ENCODE measurements at places on chromosomes 6 and 20. TPM values are rescaled to one million over a fixed set of nuclear protein-coding genes. Genes with fewer than 3 reads are reported as not detected.
A peak's percentile ranks its signal among the peaks of the same experiment; 100 is the strongest.

DNA sequence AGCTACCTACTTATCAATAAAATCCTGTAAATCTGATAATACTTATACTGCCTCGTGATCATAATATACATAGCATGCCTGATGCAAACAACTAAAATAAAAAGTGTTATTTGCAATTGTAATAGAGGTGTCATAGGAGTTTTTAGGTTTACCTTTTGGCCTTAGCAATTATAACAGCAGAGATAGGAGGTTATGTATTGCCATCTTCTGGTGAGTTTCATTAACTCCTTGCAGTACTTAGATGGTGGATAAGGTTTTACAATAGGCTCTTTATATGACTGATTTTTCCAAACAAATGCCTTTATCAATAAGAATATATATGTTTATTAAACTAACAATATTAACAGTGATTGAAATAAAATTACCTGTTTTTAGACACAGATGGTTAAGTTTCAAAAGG is 27.8 kb upstream of the MYCT1 start:
- no peak overlapping the region for H3K27ac ChIP-seq
- H3K27me3 ChIP-seq: no peaks in the 10 kb centered on the region
- no peaks in the 10 kb centered on the region for H3K36me3 ChIP-seq
- no peaks in the 10 kb centered on the region for H3K4me1 ChIP-seq
- no peak overlapping the region for H3K4me3 ChIP-seq

GRCh38 chr6:130362128-130362527 is 3.7 kb upstream of the TMEM200A start:
- no peaks in the 10 kb centered on the region for H3K4me1 ChIP-seq
- no peak overlapping the region for H3K27ac ChIP-seq
- H3K27me3 ChIP-seq: peaks cover 16% of the 10 kb centered on the region
- peak; percentile 69 for DNase-seq

DNA sequence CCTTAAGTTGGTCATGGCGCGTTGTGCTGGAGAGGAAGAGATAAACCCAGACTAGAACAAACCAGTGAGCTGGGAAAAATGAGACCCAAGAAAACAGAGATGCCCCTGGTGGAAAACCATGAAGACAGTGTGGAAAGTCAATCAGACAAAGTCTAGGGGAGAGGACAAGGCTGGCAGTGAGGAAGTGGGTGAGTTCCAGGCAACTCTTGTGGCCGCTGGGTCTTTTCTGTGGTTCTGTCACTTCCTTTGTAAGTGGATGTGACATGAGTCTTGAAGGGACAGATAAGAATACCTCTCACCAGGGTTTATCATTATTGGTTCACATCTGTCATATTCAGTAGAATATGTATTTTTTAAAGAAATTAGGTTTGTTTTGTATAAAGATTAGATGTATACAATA is 738.4 kb downstream of the DHX35 start:
- H3K36me3 ChIP-seq: no peaks in the 10 kb centered on the region
- no peak for DNase-seq
- H3K27me3 ChIP-seq: no peaks in the 10 kb centered on the region

GRCh38 chr20:21968486-21968885 is 263.0 kb downstream of the PAX1 start:
- no peaks in the 10 kb centered on the region for H3K36me3 ChIP-seq
- no peak overlapping the region for H3K27ac ChIP-seq
- no peak overlapping the region for H3K4me3 ChIP-seq
- H3K27me3 ChIP-seq: no peaks in the 10 kb centered on the region
- H3K4me1 ChIP-seq: no peaks in the 10 kb centered on the region

- no peak overlapping the region for H3K27ac ChIP-seq
- no peak overlapping the region for H3K4me3 ChIP-seq
- no peaks in the 10 kb centered on the region for H3K27me3 ChIP-seq
- no peaks in the 10 kb centered on the region for H3K36me3 ChIP-seq
- DNase-seq: no peak
Observed at GRCh38 chr20:51341581-51341980, 200.9 kb downstream of the NFATC2 start.

DNA sequence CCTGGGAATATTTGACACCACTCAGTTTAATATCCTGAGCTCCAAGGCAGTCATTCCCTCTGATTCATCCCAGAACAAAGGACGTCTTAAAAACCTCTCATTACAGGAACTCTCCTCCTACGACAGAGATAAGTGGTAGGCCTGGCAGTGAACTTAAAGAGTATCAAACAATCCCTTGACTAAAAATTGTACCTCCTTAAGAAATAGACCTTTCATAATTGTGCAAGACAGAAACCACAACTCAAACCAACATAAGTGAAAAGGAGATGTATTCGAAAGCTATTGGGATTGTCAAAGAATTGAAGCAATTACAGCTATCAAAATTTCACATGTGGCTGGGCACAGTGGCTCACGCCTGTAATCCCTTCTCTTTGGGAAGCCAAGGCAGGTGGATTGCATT is 19.1 kb upstream of the BNIP5 start:
- no peaks in the 10 kb centered on the region for H3K36me3 ChIP-seq
- H3K4me1 ChIP-seq: no peaks in the 10 kb centered on the region
- no peaks in the 10 kb centered on the region for H3K27me3 ChIP-seq
- no peak overlapping the region for H3K27ac ChIP-seq
- peak; percentile 12 for DNase-seq

DNA sequence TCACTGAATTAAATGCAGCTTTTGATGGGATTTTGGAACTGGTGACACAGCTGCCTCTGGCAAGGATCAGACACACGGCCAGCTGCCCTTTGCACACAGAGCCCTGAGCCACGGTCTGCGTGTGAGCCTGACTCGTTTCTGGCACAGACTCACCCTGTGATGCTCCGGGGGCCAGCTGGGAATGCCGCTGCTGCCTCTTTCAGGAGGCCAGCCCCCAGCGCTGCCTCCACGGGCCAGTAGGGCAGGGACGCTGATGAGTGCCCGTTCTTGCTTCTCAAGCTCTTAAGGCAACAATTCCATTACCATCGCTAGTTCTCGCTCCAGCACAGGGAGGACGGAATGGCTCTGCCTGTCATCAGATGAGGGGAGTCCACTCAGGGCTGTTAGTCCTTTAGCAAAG is 61.6 kb downstream of the IRF4 start:
- peak; percentile 32 for DNase-seq
- no peaks in the 10 kb centered on the region for H3K4me1 ChIP-seq
- no peak overlapping the region for H3K27ac ChIP-seq
- no peak overlapping the region for H3K4me3 ChIP-seq
- H3K36me3 ChIP-seq: no peaks in the 10 kb centered on the region
- no peaks in the 10 kb centered on the region for H3K27me3 ChIP-seq

GRCh38 chr6:150069706-150070105 is 785 bp upstream of the ULBP3 start:
- H3K4me1 ChIP-seq: no peaks in the 10 kb centered on the region
- H3K36me3 ChIP-seq: no peaks in the 10 kb centered on the region
- H3K4me3 ChIP-seq: no peak overlapping the region

DNA sequence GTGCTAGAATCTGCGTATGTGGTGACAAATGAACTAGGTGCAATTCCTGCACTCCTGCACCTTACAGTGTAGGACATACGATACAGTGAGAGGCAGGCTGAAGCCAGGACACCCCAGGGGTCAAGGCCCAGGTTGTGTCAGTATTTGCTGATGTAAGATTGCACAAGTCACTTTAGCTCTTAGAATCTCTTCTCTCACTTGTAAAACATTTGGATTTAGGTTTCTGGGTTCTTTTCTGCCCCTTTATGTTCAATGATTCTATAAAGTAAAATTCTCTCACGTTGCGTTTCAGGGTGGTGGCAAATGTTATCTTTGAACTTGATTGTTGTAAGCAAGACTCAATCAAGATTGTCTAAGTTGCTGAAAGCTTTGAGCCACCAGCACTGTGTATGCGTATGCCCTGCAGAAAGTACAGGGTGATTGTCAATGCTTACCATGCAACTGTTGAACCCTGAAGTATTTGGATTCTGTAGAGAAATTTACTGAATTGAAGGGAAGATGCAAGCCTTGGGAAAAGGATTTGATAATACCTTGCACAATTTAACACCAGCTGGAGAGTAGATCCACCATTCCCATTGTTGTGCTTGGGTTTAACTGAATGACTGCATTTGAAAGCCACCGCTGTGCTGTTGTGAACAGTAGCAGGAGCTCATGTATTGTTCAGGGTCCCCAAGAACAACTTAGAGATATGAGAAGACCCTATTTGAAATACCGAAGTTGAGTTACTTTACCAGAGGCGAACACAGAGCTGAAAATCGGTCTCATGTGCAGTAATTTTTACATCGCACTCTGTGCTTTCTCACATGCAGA is 106.1 kb upstream of the CITED2 start:
- H3K4me1 ChIP-seq: peaks cover 17% of the 10 kb centered on the region
- peak overlapping the region; percentile 42 for H3K27ac ChIP-seq
- no peaks in the 10 kb centered on the region for H3K36me3 ChIP-seq
- DNase-seq: no peak

DNA sequence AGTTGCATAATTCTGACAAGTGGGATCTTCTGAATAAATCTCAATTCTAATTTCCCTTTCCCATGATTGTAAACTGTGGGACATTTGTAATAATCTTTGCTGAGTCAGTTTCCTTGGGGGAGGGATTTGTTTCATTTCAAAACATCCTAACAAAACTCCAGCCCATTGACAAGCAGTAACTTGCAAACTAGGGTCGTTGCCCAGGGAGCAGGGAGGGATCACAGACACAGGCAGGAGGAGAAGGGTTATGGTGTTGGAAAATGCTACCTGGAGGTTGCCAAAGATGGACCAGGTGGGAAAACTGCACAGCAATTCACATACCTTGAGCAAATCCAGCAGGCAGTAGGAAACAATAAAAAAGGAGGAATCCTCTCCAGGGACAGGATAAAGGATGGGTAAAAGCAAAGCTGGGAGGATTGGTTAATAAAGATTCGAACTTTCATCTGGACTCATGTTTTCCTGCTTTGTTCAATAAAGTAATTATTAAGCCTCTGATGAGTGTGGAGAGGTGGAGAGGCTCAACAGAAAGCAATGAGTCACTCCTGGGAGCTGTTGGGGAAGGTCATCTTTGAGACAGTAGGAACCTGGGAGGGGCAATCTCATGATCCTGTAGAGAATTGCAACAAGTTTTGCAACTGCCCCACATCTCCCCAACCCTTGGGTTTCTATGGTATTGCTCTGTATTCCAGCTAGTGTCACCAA is 87.3 kb upstream of the AKIRIN2 start:
- peaks cover 6% of the 10 kb centered on the region for H3K4me1 ChIP-seq
- DNase-seq: no peak
- no peaks in the 10 kb centered on the region for H3K36me3 ChIP-seq
- H3K27me3 ChIP-seq: no peaks in the 10 kb centered on the region
- no peak overlapping the region for H3K27ac ChIP-seq
- H3K4me3 ChIP-seq: no peak overlapping the region

DNA sequence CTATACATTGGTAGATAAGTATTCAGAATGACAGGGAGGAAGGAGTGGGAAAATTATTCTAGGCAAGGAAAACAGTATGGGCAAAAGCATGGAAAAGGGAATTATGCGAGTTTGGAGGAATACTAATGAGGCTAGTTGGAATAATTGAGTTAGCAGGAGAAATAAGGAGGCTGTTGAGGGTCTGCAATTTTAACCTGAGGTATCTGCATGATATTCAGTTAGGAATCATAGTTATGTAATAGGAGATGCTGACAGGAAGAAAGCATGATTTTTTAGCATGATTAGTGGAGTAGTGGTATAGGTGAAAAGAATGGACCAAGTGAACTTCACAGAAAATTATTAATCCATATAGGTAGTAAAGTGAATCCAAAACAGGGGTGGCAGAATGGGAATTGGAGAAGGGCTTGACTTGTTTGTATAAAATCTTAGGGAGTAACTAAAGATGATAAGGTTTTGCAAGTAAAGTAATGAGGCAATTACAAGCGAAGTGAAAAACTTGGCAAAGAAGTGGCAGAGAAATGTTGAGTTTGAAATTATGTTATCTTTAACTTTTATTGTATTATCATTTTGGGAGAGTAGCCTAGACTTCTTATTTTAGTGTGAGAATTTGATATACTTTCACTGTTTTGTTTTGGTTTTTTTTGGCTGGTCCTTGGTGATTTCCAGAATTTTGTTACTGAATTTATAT is 5.7 kb downstream of the STXBP5 start:
- H3K4me1 ChIP-seq: peaks cover 7% of the 10 kb centered on the region
- no peak overlapping the region for H3K27ac ChIP-seq
- no peak for DNase-seq
- peaks cover 6% of the 10 kb centered on the region for H3K36me3 ChIP-seq

DNA sequence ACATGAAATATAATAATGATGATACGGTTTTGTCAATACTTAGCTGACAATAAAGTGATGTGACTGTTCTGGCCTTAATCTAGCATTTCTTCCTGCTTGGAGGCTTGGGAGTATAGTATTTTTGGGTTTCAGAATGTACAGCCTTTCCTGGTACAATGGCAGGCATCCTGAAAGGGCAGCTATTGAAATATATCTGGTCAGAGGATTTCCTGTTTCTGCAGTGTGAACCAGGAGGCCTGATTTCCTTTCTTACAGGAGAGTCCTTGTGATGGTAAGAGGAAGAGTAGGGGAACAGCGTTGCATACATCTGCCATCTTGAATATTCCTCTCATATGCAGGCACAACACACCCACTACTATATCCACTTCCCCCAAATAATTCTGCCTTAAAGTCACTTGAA is 93.7 kb downstream of the MYO6 start:
- H3K27ac ChIP-seq: no peak overlapping the region
- no peaks in the 10 kb centered on the region for H3K27me3 ChIP-seq
- H3K36me3 ChIP-seq: peaks cover 35% of the 10 kb centered on the region
- H3K4me3 ChIP-seq: no peak overlapping the region
- DNase-seq: no peak

GRCh38 chr6:118786596-118787453 is 107.1 kb upstream of the ASF1A start:
- no peak overlapping the region for H3K4me3 ChIP-seq
- no peaks in the 10 kb centered on the region for H3K36me3 ChIP-seq
- peaks cover 12% of the 10 kb centered on the region for H3K4me1 ChIP-seq

GRCh38 chr6:142440600-142441293 is 138.9 kb downstream of the ADGRG6 start:
- peak overlapping the region; percentile 59 for H3K27ac ChIP-seq
- peaks cover 11% of the 10 kb centered on the region for H3K4me1 ChIP-seq
- H3K36me3 ChIP-seq: no peaks in the 10 kb centered on the region
- no peaks in the 10 kb centered on the region for H3K27me3 ChIP-seq

DNA sequence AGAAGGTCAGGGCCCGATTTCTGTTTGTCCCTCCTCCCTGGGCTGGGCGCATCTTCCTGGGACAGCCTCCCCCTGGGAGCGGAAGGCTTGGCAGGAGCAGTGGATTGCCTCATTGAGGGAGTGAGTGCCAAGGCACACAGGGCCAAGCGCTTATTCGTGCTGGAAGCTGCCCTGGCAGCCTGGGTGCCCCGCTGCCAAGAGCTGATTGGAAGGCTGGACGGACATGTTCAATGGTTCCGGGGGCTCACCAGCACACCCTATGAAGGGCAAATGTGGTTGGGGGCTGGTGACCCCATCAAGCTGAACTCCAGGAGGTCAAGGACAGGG is 10.3 kb upstream of the ZNF831 start:
- no peaks in the 10 kb centered on the region for H3K27me3 ChIP-seq
- peak; percentile 12 for DNase-seq
- H3K4me1 ChIP-seq: no peaks in the 10 kb centered on the region
- no peaks in the 10 kb centered on the region for H3K36me3 ChIP-seq

- peaks cover 2% of the 10 kb centered on the region for H3K4me1 ChIP-seq
- H3K36me3 ChIP-seq: peaks cover 7% of the 10 kb centered on the region
- no peak overlapping the region for H3K27ac ChIP-seq
- no peaks in the 10 kb centered on the region for H3K27me3 ChIP-seq
Observed at GRCh38 chr20:19688031-19688806, 69.8 kb upstream of the RIN2 start.

SCAF8 gene
- 51.6 TPM for total RNA-seq

PRKN gene
- 3.5 TPM for total RNA-seq

PLA2G7 gene
- 2.1 TPM for total RNA-seq

CDH26 gene
- total RNA-seq: 2.7 TPM

OXT gene
- total RNA-seq: not detected

PFDN4 gene
- total RNA-seq: 77.5 TPM

TRAPPC3L gene
- total RNA-seq: not detected

BAG2 gene
- total RNA-seq: 2.8 TPM

EBF4 gene
- 12.9 TPM for total RNA-seq

Measured in endodermal cell (in vitro differentiated cells).